ENCODE measurements at places on chromosomes 7 and 10.

- no peak for DNase-seq
These were observed 202.9 kb upstream of the MTPN start for GRCh38 chr7:136179851-136180721.

DNA sequence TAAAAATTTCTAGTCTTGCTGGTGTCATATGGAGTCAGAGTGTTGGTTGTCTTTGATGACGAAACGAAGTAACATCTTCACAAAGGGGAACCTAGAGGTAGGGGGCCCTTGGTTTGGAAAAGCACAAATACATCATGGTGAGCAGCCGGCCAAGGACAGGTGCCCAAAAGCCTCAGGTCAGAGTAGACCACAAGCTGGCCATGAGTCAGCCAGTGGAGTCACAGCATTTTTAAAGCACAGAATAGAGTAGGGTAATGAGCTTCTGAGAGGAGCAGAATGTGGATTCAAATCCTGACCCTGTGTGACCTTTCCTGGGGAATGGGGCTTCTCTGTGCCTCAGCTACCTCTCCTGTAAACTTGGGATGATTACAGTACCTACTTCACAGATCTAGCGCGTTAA is 5.3 kb downstream of the CAMK2B start:
- DNase-seq = no peak

- DNase-seq = no peak
These were observed 44.2 kb upstream of the TES start for GRCh38 chr7:116166156-116166555.

- no peak for DNase-seq
These were observed 56.5 kb upstream of the ORC5 start for GRCh38 chr7:104264285-104264684.

DNA sequence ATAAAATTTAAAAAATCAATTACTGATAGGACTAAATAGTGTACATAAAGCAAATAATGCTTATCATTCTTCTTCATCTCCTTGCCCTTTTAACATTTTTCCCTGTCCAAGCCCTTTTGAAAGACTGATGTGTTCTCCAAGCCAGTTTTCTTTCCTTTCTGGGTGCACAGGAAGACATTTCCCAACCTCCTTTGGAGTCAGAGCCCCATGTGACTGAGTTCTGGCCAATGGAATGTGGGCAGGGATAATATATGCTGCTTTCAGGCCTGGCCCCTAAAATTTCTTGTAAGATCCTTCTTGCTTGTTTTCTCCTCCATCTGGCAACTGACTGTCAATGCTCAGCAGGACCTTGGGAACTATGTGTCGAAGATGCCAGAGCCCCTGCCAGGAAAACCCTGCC is 197.5 kb downstream of the EMX2 start:
- no peak for DNase-seq

GRCh38 chr10:17644485-17644943 is 563 bp downstream of the STAM start:
- peak; percentile 87 for DNase-seq

DNA sequence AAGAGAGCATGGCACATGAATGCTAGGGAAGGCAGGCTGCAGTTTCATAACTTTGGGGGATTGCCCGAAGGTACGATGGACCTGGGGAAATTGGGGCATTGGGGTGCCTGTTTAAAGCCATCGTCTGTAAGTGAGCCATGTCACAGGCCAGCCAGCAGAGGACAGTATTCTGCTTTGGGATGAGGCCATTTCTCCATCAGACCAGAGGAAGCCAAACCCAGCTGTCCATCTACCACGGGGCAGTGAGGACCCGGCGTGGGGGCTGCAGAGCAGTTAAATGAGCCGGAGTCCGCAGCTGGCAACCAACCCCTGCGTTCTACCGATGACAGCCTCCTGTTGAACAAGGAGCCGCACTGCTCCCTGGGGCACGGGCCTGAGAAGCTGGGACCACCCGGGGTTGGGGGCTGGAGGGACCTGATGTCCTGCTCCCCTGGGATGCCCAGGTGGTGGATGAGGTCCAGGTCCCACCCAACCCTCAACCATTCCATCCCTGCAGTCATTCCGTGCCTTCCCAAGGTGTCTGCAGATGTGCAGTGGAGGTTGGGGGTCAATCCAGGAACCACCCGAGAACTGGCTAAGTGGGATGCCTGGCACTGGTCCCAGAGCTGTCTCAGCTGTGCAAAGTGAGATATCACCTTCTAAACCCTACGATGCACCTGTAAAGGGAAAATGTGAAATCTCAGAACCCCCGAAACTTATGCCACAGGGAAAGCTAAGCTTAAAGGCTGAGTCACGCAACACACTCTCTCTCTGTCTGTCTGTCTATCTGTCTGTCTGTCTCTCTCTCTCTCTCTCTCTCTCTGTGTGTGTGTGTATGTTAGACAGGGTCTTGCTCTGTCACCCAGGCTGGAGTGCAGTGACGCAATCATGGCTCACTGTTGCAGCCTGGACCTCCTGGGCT is 12.1 kb upstream of the RHBDD2 start:
- peak; percentile 74 for DNase-seq

GRCh38 chr7:99473315-99473596 is 566 bp downstream of the ZNF789 start:
- peak; percentile 7 for DNase-seq

DNA sequence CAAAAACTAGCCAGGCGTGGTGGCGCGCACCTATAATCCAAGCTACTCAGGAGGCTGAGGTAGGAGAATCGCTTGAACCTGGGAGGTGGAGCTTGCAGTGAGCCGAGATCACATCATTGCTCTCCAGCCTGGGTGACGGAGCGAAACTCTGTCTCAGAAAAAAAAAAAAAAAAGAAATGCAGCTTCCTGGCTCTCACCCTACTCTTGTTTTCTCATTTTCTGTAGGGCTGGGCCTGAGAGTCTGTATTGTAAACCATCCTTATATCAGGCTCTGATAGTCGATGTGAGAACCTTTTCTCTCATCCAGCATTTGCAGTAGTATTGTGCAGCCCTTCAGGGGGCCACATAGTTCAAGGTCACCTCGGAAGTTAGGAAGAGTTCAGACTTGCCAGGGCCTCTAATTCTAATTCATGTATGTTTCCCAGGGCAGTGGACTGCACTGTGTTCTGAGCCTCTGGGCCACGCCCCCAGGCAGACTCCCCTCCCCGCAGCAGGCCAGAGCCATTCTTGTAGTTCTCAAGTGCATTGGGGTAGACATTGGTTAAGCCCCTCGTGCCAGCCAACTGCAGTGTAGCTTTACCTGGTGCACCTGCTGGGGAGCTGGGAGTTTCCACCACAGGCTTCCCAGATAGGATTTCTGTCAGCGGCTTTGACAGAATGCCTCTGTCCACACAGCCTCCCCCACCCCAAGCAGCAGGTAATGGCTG is 38.3 kb upstream of the PDCD4 start:
- DNase-seq = no peak

DNA sequence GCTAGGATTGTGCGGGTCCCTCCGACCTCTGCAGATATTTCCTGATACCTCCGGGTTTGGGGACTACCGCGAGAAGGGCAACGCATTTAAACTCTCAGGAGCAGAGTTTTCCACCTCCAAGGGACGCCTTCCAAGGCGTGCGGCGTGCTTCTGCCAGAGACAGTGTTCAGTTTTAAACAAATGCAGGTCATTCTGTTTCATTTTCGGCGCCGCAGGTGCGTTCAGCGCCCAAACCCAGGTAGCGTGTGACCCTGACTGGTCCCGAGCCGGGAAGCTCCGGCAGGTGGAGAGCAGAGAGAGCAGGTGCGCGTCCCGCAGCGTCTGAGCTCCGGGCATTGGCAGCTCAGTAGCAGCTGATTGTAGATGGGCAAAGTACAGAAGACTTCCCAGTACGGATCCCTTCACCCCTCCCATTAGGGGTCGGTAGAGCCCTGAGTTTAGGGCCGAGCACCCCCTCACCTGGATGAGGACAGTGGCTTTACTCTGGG is 1.4 kb upstream of the CYP26A1 start:
- no peak for DNase-seq

GRCh38 chr7:106291247-106291646 is 6.5 kb upstream of the NAMPT start:
- no peak for DNase-seq
